Testis (tissue), 5 donors: ENCODE measurements at places on chromosomes 3 and 15. TPM values are rescaled to one million over a fixed set of nuclear protein-coding genes. Genes with fewer than 3 reads are reported as not detected.

GRCh38 chr15:33182926-33183325 is 11.6 kb downstream of the FMN1 start:
- H3K4me3 ChIP-seq = no peak overlapping the region
- no peak overlapping the region for H3K27ac ChIP-seq
- no peak for DNase-seq
- H3K36me3 ChIP-seq = no peaks in the 10 kb centered on the region

- no peaks in the 10 kb centered on the region for H3K27me3 ChIP-seq
- DNase-seq = peak; percentile 19
- H3K4me3 ChIP-seq = no peak overlapping the region
Measured at GRCh38 chr3:171932153-171932611, 89.0 kb downstream of the TMEM212 start.

GRCh38 chr3:61855211-61855610 is 293.8 kb downstream of the PTPRG start:
- no peak overlapping the region for H3K4me3 ChIP-seq
- H3K4me1 ChIP-seq = peaks cover 7% of the 10 kb centered on the region
- DNase-seq = no peak
- H3K36me3 ChIP-seq = no peaks in the 10 kb centered on the region

DNA sequence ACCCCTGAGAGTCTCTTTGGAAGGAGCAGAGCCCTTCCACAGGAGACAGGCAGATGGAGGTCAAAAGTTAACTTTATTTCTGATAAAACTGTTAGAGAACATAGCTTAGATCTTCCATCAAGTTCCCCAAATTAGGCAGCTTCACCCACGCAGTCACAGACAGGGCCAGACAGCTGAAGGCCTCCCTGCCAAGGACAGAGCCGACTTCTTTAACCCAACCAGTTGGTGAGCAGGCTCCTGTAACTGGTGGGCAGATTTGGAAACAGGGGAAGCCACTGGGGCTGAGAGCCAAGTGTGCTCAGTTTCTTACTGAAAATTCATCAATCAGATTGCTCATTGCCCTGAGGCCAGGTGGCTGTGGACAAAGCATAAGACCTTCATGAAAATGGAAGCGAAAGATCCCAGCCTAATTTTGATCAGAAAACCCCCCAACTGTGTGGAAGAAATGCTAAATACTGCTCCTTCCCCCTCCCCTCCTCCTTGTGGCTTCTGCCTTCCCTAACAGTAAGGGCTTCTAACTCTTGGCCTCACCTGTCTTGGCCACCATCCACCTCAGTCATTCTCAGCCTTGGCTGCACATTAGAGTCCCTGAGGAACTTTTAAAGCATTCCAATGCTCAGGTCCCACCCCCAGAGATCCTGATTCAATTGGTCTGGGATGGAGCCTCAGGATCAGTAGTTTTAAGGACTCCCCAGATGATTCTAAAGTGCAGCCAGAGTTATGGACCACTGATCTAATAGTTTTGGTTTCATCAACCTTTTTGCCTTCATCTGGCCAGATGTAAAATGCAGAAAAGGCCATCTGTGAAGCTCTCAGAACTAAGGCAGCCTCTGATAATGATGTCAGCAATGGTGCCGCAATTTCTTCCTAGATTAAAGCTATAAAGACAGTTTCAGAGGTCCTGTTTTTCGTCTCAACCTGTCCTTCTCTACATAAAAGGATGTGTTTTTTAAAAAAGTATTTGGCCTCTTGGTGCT is 11.5 kb downstream of the CLRN1 start:
- no peak overlapping the region for H3K4me3 ChIP-seq
- no peaks in the 10 kb centered on the region for H3K4me1 ChIP-seq
- no peaks in the 10 kb centered on the region for H3K36me3 ChIP-seq
- no peaks in the 10 kb centered on the region for H3K27me3 ChIP-seq
- H3K27ac ChIP-seq = no peak overlapping the region
- DNase-seq = no peak

- no peaks in the 10 kb centered on the region for H3K27me3 ChIP-seq
- DNase-seq = no peak
- no peaks in the 10 kb centered on the region for H3K36me3 ChIP-seq
Measured at GRCh38 chr3:46612324-46612723, at the start of gene FAM240A. FAM240A (plus strand) TSS chr3:46612525; CDS start chr3:46612684, 159 bp downstream.

DNA sequence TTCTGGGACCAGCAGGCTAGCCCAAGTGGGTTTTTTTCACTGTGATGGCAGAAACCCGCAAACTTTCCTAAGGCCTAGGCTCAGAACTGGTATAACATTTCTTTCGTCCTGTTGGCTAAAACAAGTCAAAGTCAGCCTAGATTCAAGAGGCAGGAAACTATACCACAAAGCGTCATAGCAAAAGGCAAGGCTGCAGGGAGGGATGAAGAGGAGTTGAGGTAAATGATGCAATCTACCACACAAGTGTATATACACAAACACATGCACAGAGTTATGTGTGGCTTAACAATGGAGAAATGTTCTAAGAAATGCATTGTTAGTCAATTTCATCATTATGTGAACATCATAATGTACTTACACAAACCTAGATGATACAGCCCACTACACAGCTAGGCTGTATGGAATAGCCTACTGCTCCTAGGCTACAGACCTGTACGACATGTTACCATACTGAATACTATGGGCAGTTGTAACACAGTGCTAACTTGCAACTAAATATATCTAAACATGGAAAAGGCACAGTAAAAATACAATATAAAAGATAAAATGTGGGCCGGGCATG is 225.6 kb downstream of the TBL1XR1 start:
- H3K27me3 ChIP-seq = no peaks in the 10 kb centered on the region
- H3K27ac ChIP-seq = no peak overlapping the region
- H3K4me3 ChIP-seq = no peak overlapping the region

DNA sequence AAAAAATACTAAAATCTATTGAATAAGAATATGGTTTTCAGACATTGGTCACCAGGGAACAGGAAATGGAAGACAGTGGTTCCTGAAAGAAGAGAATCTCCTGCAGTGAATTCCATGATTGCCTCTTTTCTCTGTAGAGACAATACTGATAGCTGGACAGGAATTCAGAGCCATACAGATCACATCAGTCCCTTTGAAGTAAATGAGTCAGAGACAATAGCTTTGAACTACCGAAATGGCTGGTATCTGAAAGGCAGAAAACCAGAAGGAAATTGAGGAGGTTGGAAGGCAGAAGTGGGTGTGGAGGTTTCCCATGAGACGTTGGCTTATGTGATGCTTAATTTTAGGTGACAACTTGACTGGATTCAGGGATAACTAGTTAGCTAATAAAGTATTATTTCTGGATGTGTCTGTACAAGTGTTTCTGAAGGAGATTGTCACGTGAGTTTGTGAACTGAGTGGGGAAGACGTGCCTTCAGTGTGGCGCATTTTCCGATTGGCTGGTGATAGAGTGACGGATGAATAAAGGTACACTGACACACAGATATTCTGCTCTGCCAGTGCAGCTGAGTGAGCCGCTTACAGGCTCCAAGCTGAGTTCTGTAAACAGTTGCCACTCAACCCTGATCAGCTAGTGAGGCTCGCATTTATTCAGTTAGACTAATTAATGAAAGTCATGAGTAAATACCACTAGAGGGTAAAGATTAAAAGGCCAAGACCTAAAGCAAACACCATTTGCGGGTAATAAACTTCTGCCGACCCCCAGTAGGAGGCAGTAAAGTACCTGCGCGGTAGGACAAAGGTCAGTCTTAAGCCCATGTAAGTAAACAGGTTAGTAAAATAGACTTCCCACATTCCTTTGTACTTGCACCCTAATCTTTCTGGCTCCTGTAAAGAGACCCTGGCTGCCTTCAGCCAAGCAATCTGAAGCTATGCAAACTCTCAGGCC is 1298.6 kb downstream of the SI start:
- no peak overlapping the region for H3K4me3 ChIP-seq
- H3K27ac ChIP-seq = no peak overlapping the region
- H3K4me1 ChIP-seq = no peaks in the 10 kb centered on the region
- H3K36me3 ChIP-seq = no peaks in the 10 kb centered on the region
- DNase-seq = no peak
- no peaks in the 10 kb centered on the region for H3K27me3 ChIP-seq

- H3K4me1 ChIP-seq = peaks cover 22% of the 10 kb centered on the region
- no peaks in the 10 kb centered on the region for H3K27me3 ChIP-seq
- H3K27ac ChIP-seq = peak overlapping the region; percentile 75
Measured at GRCh38 chr3:136995652-136996051, 37.9 kb downstream of the IL20RB start.

DNA sequence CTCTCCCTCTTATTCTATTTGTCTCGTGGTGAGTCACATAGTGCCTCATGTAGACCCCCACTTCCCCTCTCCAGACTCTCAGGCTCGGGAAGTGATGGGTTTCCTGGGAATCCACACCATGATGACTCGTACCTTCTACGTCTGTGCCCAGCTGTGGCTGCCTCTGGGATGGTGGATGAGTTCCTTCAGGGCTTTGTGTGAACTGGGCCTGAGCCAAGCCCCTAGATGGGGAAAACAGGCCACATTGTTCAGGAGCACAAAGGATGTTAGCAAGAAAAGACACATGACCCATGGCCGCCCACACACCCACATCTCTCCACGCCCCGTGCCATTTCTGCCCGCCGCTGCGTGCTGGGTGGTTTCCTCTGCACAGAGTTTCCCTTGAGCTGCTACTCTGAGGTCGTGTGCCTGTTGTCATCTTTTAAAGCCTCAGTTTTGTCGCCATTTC is 10.5 kb downstream of the ISG20 start:
- H3K36me3 ChIP-seq = no peaks in the 10 kb centered on the region
- H3K4me1 ChIP-seq = no peaks in the 10 kb centered on the region
- DNase-seq = peak; percentile 46
- no peak overlapping the region for H3K27ac ChIP-seq
- H3K4me3 ChIP-seq = no peak overlapping the region

GRCh38 chr3:105715372-105715771 is 153.4 kb downstream of the CBLB start:
- no peak overlapping the region for H3K27ac ChIP-seq
- DNase-seq = no peak
- no peaks in the 10 kb centered on the region for H3K27me3 ChIP-seq
- no peaks in the 10 kb centered on the region for H3K36me3 ChIP-seq
- no peak overlapping the region for H3K4me3 ChIP-seq

- no peak overlapping the region for H3K27ac ChIP-seq
- no peaks in the 10 kb centered on the region for H3K4me1 ChIP-seq
- H3K36me3 ChIP-seq = no peaks in the 10 kb centered on the region
Measured at GRCh38 chr3:139052802-139053600, 8.3 kb upstream of the PRR23C start.

GRCh38 chr3:63202529-63202928 is 75.6 kb upstream of the SYNPR start:
- no peak for DNase-seq
- no peaks in the 10 kb centered on the region for H3K4me1 ChIP-seq
- H3K36me3 ChIP-seq = no peaks in the 10 kb centered on the region
- no peak overlapping the region for H3K4me3 ChIP-seq
- no peaks in the 10 kb centered on the region for H3K27me3 ChIP-seq

CCDC80 gene
- total RNA-seq = 13.8 TPM

KNG1 gene
- total RNA-seq = 0.43 TPM

SLC28A2 gene
- total RNA-seq = not detected
